ENCODE measurements at places on chromosomes 1 and 21. TPM values are rescaled to one million over a fixed set of nuclear protein-coding genes. Genes with fewer than 3 reads are reported as not detected.

- no peak for DNase-seq
Measured at GRCh38 chr21:45507888-45508508, 34.2 kb downstream of the SLC19A1 start.

DNA sequence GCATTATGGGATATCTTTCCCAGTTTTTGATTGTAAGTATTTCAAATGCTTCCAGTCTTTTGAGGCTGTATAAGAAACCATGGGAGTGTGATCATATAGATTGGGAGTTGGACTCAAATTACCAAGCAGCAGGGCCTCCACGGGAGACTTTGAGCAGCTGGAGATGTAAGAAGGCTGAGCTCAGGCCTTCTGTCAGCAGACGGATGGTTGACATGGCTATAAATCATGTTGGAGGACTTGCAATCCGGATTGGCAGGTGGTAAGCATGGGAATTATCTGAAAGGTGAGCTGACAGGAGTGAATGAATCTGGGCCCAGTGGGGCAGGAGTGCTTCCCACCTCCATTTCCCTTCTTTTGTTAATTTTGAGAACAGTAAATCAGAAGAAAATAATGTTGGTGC lies 83.2 kb upstream of the PPM1J start:
- DNase-seq = no peak

DNA sequence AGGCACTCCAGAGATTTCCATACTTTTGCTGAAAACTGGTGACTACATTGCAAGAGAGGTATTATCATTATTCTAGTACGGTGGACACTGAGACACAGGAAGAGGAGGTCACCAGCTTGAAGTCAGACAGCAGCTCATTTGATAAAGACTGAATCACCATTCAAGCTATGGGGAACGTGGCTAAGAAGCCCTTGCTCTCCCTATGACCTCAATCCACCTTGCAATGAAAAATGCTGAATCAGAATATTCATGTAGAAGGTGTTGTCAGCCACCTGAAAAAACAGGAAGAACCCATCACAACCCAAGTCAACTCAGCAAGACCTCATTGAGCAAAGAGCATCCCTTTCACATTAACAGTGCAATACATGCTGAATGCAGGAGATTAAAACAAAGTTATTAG lies 59.0 kb upstream of the FGGY start:
- DNase-seq = no peak

DNA sequence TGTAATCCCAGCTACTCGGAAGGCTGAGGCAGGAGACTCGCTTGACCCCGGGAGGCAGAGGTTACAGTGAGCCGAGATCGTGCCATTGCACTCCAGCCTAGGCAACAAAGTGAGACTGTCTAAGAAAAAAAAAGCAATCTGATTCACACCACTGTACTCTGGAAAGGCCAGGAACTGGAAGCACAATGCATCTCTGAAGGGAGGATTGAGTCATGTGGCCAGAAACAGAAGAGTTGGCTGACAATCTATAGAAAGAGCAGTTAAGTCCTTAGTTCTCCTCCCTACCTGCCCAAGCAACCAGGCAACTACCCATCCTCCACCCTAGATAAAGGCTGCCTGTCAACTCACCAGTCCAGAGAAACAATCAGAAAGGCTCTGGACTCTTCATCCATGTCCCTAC lies 45.9 kb downstream of the PIK3R3 start:
- DNase-seq = no peak

Gene NBPF6
- not detected for total RNA-seq

Gene ZNF670
- 3.2 TPM for total RNA-seq
